ENCODE measurements at places on chromosomes 5 and 9. TPM values are rescaled to one million over a fixed set of nuclear protein-coding genes. Genes with fewer than 3 reads are reported as not detected.

DNA sequence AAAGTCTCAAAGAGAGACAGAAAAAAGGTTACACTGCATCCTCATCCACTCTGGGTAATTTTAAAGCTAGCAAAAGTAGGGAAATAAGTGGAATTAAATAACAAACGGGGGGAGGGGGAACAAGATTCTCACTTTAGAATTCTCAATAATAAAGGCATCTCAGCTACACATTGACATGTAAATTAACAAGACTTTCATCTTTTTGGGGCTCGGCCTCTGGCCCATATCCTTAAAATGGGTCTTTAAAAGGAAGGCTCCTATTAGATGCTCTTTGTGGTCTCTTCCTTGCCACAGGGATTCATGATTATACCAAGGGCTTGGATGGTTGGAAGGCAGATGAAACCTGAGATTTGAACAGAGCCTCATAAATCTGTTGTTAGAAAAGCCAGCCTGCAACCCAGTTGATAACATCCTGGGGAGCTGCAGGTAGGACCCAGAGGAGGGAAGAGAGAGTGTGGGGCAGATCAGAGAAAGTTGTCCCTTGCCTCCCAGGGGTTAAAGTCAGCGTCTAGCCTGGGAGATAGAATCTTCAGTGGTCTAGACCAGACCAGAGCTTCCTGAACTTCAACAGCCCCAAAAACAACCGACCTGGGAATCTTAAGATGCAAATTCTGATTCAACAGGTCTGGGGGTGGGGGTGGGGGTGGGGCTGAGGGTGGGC lies 135.9 kb downstream of the GCNT1 start:
- no peaks in the 10 kb centered on the region for H3K36me3 ChIP-seq
- peaks cover 15% of the 10 kb centered on the region for H3K27me3 ChIP-seq
- no peak overlapping the region for H3K27ac ChIP-seq
- DNase-seq: no peak
- no peak overlapping the region for H3K4me3 ChIP-seq

GRCh38 chr5:78985116-78985724 lies at the start of gene ARSB:
TSS of gene ARSB (minus strand) at chr5:78985310. CDS start at chr5:78985248, 62 bp downstream.
- H3K36me3 ChIP-seq: peaks cover 25% of the 10 kb centered on the region
- DNase-seq: peak; percentile 61
- no peaks in the 10 kb centered on the region for H3K27me3 ChIP-seq
- H3K27ac ChIP-seq: peak within 1 kb of the TSS; percentile 27

- no peaks in the 10 kb centered on the region for H3K4me1 ChIP-seq
- no peak for DNase-seq
- peaks cover 26% of the 10 kb centered on the region for H3K27me3 ChIP-seq
- no peaks in the 10 kb centered on the region for H3K36me3 ChIP-seq
Observed at GRCh38 chr5:159422361-159422760, 92.1 kb upstream of the IL12B start.

DNA sequence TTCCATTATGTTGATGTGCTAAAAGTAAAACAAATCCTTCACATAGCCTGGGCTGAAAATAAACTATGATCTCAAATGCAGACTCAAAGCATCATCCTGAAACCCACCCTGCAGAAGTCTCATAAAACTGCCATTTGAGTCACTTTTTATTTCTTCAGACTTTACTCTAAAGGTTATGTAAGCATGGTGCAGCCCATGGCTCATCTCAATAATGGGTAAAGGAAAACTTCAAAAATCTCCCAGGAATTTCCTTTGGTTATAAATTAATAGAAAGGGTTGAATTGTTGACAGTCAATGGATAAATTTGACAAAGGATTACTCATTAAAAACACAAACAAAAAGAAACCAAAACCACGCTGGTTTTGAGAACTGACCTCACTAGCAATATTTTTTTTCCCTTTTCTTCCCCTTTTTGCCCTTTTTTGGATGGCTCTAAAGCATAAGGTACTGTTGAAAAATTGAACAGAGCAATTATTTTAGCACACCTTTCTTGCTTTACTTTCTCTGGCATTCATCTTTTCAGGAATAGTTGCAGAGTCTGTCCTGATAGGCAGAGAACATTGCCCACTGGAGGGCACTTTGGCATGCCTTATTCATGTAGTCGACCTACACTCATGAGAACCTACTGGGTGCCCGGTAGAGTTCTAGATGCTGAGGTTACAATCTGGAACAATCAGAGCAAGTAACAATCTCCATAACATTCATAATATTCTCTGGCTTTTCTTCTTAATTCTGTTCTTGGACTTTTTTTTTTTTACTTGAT lies 191.4 kb downstream of the TMEM167A start:
- H3K36me3 ChIP-seq: no peaks in the 10 kb centered on the region
- peak overlapping the region; percentile 18 for H3K27ac ChIP-seq
- peak overlapping the region; percentile 47 for H3K4me3 ChIP-seq
- no peaks in the 10 kb centered on the region for H3K27me3 ChIP-seq

Gene RNF180
- 2.4 TPM for total RNA-seq

Measured in Calu3 (cell line).